ENCODE measurements at places on chromosomes 12 and 14.

DNA sequence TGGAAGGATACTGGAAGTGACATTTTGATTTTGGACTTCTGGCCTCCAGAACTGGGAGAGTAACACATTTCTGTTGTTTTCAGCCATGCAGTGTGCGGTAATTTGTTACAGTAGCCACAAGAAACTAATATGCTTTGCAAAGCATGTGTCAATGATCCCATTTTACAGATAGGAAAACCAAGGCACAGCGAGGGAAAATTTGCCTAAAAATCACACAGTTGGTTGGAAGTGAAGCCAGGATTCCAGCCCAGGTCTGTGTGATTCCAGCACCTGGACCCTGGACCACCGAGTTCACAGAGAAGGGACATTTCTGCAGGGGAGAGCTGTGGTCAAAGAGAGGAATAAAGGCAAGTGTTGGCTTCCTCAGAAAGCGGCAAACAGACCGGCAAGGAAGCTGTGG is 106.7 kb upstream of the MED13L start:
- no peak for DNase-seq

- peak; percentile 66 for DNase-seq
Measured at GRCh38 chr14:99568567-99569560, 35.1 kb downstream of the CCDC85C start.

DNA sequence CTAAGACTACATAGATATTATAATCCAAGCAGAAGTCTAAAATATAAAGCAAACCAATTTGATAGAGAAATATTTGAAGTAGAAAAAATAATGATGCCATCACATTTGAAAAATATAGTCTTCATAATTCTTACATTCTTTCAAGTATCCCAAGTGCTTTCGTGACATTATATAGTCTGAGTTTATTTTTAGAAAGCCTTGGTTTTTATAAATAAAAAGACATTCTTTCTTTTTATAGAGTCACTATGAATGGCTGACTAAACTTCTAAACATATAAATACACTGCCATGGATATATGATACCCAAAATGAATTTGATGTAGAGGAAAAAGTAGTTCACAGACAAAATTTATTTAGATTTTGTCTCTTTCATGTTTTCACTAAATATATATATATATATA is 135.1 kb upstream of the PDZRN4 start:
- no peak for DNase-seq

GRCh38 chr14:24431569-24432258 is 2.0 kb downstream of the KHNYN start:
- DNase-seq, result peak; percentile 92

- DNase-seq, result no peak
Measured at GRCh38 chr14:75667099-75667765, 6.2 kb downstream of the TTLL5 start.

GRCh38 chr12:127642208-127642607 is 624.8 kb upstream of the TMEM132C start:
- DNase-seq, result no peak

DNA sequence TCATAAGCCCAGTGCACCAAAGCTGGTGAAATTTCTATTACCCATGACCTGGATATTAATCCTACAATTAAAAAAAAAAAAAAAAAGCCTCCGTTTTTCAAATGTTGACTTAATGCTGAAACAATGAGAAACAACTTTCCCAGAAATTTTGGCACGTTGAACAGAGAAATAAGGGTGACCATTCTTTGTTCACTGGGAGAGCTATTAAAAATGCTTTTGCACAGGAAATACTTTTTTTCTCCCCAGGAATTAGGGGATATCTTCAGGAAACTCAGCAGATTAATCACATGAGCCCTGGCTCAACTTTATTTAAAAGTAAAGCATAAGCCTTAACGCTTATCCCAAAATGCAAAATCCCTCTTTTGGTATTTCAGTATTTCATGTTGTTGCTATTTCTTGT is 54.8 kb upstream of the FLRT2 start:
- DNase-seq, result no peak

- no peak for DNase-seq
Measured at GRCh38 chr12:41286426-41286825, 98.3 kb downstream of the PDZRN4 start.

DNA sequence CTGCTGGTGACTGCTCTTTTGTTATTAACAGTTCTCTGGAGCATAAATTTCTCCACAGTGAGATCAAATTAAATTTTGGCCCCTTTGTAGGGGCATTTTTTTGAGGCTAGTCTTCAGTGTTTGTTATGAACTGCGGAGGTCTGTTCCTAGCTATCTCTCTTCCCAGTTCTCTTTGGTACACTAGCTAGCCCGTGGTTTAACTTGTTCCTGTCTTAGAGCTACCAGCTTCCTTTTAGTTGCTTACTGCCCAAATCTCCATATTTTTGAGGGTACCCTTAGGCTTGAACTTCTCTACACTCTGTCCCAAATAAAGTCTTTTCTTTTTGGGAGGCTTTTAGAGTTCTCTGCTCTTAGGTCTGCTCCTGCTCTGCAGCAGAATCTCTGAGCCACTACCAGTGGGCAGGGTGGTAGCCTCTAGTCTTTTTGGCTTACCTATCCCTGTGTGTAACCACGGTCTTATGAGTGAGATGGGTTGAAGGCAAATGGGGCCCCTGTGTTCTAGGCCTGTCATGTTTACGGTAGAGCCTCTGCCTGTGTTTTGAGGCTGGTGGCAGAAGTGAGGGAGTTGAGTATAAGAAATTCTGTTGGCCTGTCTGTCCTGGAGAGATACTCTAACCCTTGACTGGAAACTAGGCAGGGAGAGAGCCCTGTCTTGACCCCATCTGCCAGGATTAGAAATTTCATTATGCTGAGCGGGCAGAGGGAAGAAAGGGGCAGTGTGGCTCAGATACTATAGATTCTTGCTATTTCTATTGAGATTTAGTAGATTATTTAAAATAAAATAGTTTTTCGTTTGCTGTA is 21.0 kb downstream of the CNOT2 start:
- DNase-seq, result no peak

All from HAP-1 (cell line).